ENCODE measurements at places on chromosomes 7 and 10.

DNA sequence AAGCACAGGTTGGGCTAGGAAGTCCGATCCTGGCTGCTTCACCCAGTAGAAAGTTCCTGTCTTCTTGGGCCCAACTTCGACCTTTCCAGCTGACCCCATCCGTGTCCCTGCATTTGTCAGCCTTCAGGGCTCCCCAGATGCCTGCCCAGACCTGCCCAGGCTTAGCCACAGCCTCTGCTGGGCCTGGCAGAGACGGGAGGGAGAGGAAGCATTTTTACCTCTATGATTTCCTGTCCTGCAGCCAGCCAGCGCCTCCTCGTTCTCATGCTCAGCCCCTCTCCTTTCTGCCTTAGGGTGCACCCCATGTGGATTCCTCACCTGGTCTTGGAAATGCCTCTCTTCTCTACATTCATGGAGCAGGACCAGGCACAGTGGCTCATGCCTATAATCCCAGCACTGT, 3.7 kb downstream of the METTL27 start:
- no peak for DNase-seq

GRCh38 chr10:126090911-126091728, 194.8 kb downstream of the FANK1 start:
- DNase-seq = no peak

DNA sequence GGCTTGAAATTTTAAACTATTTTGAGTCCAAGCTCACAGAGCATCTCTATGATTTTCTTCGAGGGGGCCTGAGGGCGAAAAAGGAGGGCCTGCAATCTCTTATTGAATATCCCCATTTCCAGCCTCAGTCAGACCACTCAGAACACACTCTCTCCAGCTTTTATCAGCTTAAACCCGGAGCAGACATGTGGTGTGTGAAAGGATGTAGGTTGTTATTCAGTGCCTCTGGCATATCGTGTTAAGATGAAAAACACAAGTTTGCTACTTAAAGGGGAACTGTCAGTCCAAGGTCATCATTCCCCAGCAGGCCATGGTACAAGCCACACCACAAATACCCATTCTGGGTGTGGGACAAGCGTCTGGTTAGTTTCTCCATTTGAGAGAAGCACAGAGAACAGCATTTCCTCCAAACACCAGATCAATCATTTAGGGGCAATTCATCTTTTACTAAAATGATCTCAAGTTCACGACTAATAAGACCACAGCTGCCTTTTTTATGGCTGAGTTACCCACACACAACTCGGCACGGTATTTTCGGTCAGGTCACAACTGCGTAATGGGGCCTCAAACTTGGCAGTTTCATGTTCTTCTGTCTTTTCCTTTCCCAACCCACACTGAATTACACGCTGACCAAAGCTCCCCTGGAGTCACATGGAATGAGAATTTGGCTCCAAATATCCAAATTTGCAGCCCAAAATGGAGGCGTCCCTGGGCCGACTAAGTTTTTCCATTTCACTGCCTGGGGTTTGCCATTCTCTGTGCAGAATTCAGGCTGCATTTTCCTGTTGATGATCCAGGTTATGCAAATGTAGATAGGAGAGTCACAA, 188.4 kb downstream of the SEM1 start:
- no peak for DNase-seq

DNA sequence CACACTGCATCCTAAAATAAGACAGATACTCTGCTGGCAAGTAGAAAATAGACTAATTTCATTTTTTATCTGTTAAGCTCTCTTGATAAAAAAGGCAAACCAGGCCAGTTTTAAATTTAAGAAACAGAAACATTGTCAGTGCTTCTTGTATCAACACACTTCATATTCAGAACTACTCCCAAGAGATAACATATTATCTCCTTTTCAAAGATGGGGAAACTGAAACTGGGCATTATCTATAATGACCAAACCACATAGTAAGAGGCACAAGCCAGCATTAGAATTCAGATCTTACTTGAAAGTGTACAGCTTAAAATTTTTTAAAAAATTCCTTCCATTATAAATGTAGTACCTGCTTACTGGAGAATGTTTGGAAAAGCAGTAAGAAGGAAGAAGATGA, 14.7 kb downstream of the SRI start:
- DNase-seq = no peak

DNA sequence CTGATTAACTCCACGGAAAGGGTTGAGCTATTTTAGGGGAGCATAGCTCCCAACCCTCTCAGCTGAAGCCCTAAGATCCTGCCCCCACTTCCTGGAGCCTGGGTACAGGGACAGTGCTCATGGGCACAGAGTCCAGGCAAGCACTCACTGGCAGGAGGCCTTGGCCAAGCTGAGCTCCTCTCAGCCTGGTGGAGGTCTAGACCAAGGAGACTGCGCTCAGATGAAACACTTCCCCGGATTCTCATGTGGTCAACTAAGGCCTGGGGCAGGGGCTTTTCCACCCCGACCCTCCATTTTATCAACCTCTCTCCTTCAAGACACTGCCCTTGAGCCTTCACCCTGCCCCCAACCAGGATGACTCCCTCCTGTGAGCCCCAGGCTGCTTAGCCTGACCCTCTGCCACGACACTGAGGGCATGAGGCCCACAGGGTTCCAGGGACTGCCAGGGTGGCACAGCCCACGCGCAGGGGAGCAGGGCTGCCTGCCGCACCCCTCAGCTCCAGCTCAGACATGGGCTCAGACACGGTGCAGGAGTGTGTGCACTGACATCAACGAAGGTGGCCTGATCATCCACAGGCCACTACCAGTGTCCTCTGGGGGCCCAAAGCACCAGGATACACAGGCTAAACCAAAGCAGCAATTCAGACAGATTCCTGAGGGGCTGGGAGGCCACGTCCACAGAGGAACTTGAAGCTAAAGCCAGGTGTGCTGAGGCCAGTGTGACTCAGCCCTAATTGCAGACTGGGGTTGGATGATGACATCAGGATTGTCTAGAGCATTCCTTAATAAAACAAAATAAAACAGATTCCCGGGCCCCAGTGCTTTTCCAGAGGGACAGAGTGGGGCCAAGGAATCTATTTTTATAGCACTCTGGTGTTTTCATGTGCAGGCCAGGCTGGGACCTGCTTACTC, 18.8 kb downstream of the CHAT start:
- DNase-seq = no peak

- DNase-seq = no peak
Observed at GRCh38 chr10:49243610-49244283, 55.2 kb upstream of the C10orf71 start.

DNA sequence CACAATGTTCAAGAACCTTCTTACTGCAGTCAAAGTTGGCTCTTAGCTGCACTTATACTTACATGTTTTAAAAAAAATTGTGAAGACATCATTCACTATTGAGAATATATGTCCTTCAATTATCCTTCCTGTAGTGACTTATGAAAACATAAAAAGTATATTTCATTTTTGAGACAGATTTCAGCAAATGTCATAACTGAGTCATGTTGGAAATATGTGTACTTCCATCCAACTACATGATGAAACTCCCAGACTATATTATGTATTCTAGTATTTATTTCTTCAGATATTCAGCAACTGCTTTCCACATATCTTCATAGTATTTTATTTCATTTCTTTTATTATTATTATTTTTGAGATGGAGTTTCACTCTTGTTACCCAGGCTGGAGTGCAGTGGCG, 160.2 kb downstream of the ARHGAP12 start:
- DNase-seq = no peak

GRCh38 chr7:22723181-22723601, 3.8 kb upstream of the IL6 start:
- DNase-seq = no peak

DNA sequence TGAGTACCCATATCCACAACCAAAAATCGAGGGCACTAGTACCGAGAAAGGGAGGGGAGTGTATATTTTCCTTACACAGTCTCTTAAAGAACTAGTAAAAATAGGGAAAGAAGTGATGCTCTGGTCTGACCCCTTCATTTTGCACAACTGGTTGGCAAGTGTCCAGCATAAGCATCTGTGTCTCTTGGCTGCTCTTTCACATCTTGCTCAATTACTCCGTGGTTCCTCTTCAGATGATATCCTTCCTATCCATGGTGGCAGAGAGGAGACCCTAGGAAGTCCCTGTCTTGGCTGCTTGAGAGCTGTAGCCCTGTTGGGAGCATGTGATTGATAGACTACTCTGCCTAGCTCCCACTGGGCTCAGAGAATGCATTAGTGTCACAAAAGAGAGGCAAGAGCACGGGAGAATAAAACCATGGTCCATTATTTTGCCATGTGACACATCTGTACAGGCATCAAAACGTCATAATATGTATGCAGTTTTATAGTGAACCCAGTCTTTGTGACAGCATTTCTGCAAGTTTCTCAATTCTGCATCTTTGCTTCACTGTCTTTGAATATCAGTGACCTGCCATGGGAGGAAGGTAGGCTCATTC, 111.8 kb upstream of the ANKRD1 start:
- DNase-seq = no peak

DNA sequence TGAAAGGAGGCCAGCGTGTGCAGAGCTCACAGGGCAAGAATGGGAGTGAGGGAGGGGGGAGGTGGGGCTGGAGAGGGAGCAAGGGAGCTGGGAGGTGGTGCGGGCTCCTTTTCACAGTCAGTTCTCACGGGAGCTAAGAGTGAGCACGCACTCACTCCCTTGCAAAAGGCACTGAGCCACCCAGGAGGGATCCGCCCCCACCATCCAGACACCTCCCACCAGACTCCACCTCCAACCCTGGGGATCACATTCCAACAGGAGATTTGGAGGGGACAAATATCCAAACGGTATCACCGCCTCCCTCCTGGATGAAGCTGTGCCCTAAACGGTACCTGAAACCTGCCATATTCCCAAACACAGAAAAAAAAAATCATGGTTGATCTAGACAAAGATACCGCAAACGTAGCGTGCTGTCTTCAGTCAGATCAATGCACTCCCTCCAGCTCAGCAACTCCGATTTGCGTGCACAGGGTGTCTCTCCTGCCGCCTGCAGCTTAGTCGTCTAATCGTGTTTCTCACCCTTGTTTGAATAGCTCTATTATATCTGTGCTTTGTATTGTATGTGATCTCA, 20.3 kb upstream of the PRKAG2 start:
- peak; percentile 1 for DNase-seq

DNA sequence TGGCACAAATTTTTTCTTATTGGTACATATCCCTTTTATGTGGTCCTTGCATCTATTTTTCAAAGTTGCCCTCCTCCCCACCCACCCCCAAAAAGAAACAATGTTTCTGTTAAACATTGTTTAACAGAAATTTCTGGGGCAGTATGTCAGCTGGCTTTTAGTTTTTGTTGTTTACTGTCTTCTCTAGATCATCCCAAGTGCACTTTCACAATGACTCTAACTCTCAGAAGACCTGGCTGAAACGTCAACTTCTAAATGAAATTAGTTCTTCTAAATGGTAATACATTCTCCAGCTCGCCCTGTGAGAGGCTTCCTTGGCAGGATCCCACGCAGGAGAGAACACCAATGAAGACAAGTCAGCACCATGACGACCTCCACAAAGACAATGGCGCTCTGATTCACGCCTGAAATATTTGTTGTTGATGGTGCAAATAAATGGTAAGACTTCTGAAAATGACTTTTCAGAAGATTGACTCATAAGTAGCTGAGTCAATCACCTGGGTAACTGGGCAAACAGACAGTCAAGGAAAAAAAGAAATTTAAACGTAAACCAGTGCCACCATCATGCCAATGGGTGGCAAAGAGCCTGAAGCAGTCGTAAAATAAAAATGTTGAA, 293.7 kb downstream of the FZD1 start:
- peak; percentile 10 for DNase-seq

DNA sequence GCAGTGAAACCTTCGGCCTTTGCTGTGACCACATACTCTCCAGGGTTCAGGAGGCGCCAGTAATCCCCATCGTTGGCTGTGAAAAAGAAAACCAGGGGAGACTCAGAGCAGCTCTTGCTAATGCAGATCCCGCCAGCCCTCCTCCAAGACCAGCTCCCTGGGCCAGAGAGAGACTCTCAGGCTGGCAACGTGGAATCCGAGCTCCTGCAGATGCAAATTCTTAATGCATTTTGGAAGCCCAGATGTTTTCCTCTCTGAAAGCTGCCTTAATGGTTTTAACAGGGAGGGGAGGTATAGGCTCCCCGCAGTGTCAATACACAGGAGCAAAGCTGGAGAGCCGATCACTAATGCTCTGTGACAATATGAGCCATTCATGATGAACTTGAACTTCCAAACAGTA, 80.8 kb downstream of the GPR26 start:
- no peak for DNase-seq

DNA sequence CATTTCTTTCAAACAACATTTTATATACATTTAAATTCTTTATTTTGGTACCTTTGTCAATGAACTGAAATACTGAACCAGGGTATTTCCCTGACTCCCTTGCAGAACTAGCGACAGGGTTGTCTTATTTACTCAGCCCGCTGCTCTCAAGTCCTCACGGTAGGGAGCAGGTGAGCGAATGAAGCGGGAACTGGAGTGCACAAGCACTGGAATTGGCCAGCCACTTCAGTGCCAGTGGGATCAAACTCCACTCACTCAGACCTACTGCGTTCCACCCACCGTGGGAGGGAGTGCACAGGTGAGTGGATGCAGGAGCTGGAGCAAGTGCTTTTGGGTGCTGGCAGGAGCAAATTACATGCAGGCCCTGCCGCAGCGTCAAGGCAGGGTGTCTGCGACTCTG, 28.1 kb upstream of the NEUROD6 start:
- peak; percentile 81 for DNase-seq

- DNase-seq = no peak
Observed at GRCh38 chr7:16930946-16931345, 49.2 kb upstream of the AGR3 start.

GRCh38 chr10:25578061-25578460, 356.0 kb upstream of the MYO3A start:
- DNase-seq = no peak

- no peak for DNase-seq
Observed at GRCh38 chr10:88991161-88991898, 732 bp downstream of the FAS start.

DNA sequence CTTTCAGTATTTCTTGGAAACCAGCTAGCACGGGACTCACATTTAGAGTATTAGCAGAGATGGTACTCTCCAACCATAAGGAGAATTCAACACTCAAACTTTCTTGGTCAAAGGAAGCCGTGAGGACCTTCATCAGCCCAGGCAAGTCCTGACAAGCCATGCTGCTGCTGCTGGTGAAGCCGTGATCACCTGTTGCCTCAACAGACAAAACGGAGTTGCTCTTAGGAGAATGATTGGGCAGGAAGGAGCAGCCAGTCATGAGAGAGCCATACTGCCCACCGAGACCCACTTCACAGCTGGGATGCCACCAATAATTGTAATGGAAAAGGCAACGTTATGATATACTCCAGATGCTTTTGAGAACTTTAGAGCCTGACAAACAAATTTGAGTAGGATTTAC, 60.8 kb upstream of the PLPP4 start:
- DNase-seq = no peak

GRCh38 chr7:109898-110556, 82.3 kb upstream of the FAM20C start:
- no peak for DNase-seq

DNA sequence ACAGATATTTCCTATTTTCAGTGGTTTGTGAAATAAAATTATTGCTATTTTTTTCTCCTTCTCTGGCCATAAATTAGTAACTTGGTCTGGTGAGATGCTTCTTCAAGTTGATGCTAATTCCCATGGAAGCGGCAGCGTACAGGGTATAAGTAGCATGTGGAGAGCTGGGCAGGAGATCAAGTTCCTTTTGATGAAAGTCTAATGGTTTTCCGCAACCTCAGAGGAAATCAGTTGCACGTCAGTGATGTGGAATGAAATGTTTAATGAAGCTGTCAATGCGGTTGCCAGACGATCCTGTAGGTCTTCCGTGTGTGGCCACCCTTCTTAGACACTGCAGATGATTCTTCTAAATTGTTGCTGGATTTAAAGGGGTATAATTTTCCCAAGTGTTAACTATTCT, 236.4 kb upstream of the GRM3 start:
- no peak for DNase-seq

GRCh38 chr7:359766-360361, 69.9 kb downstream of the FOXL3 start:
- DNase-seq = no peak

All from DMS153 (cell line).